ENCODE measurements at places on chromosomes 5 and 9.

GRCh38 chr9:80899208-80899607 is 790.1 kb downstream of the TLE1 start:
- DNase-seq = no peak

- DNase-seq = no peak
Measured at GRCh38 chr5:166251786-166252185, 2039.7 kb upstream of the WWC1 start.

DNA sequence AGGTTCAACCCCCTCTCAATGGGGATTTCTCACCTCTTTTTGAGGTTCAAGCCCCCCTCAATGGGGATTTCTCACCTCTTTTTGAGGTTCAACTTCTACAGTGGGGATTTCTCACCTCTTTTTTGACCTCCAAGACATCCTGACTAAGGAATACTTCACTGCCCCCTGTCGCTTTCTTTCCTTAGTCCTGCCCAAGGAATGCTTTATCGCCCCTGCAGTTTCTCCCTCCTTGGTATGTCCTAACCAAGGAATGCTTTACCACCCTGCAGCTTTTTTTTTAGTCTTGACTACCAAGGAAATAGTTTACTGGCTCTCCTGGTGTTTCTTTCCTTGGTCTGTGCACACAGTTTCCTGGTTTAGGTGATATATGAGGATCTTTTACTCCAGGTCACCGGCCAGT is 9.6 kb upstream of the IRGM start:
- no peak for DNase-seq

DNA sequence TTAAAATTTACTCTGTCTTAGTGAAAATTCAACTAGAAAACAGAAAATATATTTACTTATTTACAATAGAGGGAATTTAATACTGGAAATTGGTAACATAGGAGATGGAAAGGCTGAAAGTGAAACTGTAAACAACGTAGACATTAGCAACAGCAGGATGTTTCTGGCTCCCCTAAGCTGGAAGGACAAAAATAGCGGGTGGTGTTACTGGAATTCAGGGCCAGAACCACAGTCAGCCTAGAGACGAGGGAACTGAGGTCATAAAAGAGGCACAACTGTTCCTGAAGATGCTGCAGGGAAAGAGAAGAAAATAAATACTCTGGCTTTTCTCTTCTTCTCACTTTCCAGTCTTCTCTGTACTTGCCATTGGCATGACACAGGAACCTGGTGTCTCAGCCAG is 80.4 kb upstream of the NIPBL start:
- DNase-seq = no peak

- no peak for DNase-seq
Measured at GRCh38 chr5:74916831-74917710, 50.9 kb upstream of the FAM169A start.

- DNase-seq = no peak
Measured at GRCh38 chr5:175166026-175166425, 278.0 kb downstream of the DRD1 start.

DNA sequence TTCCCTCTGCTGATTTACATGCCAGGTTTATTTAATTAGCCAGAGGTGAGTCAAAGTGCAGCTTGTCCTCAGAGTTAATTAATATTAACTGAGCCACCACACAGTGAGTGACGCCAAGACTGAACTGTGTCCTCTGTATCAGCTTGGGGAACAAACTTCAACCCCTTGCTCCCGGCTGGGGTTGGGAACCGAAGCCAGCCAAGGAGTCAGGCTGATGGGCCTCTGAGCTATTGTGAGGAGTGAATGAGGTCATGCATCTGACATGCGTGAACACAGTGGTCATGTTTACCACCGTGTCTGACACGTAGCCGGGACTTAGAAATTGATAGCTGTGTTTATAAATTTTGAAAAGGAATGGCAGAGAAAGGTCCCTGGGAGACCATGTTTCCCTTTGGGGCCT is 17.1 kb downstream of the IGIP start:
- DNase-seq = no peak

- DNase-seq = no peak
Measured at GRCh38 chr9:111274737-111275136, 55.3 kb downstream of the OR2K2 start.

DNA sequence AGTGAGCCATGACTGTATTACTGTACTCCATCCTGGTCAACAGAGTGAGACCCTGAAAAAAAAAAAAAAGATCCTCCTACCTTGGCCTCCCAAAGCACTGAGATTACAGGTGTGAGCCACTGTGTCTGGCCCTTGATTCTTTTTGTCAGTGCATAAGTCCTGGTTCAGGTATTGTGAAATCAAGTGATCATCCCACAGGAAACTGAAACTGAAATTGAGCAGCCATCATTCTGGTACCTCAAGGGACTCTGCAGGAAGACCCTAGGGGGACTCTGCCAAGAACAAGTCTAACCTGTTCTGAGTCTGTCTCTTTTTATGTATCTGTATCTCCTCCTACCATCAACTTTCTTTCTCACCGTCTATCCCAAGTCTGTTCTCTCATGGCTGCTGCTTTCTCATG is 1.9 kb upstream of the DCAF10 start:
- no peak for DNase-seq

GRCh38 chr5:78353520-78353919 is 6.9 kb upstream of the SCAMP1 start:
- DNase-seq = no peak

DNA sequence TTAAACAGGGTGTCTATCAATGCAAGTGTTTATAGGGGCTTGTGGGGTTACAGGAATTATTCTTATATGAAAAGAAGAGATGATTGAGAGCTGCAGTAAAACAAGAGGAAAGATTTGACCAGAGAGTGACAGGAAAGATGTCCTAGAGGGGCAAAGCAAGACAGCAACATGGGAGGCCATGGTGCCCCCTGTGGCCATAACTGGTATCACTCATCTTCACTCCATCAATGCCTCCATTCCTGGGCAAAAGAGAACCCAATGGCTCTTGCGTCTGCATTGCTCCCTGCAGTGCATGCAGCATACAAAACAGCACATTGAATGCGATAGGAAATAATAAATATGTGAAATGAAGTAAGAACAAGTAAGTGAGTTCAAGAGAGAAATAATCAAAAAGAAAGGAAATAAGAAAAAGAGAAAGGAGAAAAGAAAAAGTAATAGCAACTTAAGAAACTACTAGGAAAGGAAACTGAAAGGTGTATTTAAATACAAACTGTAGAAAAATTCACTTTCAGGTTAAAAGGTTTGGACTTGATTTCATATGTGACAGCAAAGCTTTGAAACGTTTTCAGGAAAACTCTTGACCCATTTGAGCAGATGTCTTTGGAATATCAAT is 206.6 kb downstream of the SEMA5A start:
- no peak for DNase-seq

DNA sequence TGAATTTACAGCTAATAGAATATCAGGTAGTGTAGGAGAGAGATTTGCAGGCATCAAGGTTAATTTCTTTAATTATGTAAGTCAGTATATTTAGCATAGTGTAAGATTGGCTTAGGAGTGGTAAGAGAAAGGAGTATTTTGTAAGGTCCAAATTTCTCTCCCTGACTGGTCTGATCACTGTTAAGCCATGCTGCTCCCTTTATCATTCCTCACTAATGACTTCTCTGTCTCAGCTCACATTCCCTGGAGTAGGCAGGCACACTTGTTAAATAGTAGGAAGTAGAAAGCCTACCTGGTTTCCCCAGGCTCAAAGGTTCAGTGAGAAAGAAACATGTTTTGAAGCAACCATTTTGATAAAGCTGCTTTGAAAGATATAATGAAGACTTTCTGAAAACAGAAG is 90.7 kb downstream of the SMIM15 start:
- no peak for DNase-seq

GRCh38 chr5:172545291-172545801 is 91.0 kb upstream of the SH3PXD2B start:
- DNase-seq = no peak

- DNase-seq = no peak
Measured at GRCh38 chr9:71966601-71967000, 55.2 kb downstream of the C9orf85 start.

DNA sequence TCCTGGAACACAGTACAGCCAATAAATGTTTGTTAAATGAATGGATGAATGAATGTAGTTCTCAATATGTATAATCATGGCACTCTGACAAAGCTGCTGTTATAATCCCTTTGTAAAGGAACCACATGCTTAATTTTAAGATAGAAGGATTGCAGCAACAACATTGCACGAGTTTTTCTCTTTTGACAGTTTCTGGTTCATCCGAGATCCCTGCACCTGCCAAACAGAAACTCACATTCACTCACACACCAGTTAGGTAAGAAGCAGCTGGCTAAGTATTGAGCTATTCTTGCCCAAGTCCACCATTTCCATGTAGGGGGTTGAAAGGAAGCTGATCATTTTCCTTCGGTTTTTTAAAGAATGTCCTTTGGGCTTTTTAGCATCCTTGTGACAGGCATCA is 133.7 kb upstream of the MAP1B start:
- no peak for DNase-seq

GRCh38 chr5:15008476-15008875 is 136.9 kb upstream of the ANKH start:
- peak; percentile 88 for DNase-seq

DNA sequence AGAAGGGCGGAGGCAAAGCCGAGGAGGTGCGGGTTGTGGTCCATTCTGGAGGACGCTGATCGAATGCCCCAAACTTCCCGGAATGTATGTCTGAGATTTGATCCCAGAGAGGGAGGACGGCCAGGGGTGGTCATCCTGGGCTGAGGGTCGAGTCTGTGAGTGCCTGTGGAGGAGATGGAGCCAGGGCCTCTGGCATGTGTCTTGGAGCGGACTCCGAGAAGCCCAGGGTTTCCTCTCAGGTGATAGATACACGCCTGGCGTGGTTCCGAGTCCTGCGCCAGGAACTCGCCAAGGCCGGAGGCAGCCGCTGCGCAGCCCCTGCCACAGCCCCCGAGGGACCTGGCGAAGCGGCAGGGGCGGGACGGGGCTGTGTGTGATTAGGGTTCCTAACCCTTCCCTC is 363 bp downstream of the ZNF454 start:
- DNase-seq = peak; percentile 53

GRCh38 chr5:34009610-34010009 is 1.8 kb upstream of the AMACR start:
- DNase-seq = no peak

GRCh38 chr5:133839721-133840120 is 128.7 kb downstream of the C5orf15 start:
- DNase-seq = no peak

- DNase-seq = peak; percentile 79
Measured at GRCh38 chr5:154850255-154851062, at the start of gene FAXDC2. FAXDC2 (minus strand) TSS chr5:154850603; CDS start chr5:154838178, 12,425 bp downstream.

- DNase-seq = no peak
Measured at GRCh38 chr9:87233899-87234455, 263.7 kb upstream of the DAPK1 start.

DNA sequence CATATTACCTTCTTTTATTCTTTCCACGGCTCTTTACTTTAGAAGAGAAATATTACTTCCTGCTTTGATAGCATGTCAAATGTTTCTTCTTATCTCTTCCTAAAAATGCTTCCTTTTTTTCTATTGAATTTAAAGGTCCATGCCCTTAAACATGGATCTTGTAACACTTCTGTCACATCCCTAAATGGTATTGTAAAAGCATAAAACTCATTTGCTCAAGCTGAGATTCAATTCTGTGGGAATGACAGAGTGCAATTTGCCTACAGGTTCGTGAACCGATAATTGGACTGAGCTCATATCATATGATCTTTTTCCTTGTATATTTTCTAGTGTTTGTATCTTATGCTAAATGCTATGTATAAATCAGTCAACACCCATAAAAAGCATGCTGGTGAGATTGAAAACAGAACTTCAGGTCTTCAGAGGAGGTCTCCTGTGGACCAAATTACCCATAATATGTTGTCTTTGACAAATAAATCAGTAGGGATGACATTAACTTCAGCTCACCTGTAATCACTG is 429.3 kb downstream of the TMEM232 start:
- DNase-seq = no peak

DNA sequence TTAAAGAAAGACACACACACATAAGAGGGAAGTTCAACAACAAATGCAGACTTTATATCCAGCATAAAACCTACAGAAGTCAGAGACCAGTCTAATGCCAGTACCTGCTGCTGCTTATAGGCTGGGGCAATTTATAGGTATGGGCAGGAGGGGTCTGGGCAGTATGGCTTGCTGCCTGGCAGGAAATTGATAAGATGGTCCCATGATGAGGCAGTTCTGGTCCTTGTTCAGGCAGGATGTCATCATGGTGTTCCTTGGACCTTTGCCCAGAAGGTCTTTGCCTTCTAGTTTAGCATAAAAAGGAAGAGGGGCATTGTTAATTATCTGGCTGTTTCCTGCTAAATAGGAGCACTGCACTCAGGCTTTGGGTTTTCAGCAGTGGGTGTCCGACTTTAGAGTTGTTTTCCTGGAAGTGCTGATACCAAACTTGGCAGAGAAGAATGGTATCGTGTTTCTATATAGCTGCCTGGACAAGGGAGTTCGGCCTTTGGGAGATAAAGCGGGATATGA is 10.4 kb upstream of the PDCD1LG2 start:
- no peak for DNase-seq

DNA sequence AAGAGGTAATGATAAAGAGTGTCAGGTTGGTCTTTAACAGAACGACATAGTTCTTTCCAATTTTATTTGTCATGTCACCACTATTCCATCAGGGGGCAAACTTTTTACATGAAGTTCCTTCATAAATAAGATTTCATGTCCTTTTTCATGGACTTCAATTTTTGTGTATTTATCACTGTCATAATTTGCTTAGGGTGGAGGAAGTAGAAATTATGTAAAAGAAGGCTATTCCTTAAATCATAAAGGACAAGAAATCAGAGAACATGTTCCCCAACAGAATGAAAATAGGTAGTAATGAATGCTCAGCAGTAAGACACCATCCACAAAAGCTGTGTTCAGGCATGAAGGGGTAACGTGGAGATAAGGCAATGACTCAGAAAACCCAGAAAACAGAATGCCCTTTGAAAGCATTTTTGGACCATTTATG is 72.7 kb downstream of the ZFAND5 start:
- DNase-seq = no peak

- DNase-seq = no peak
Measured at GRCh38 chr5:151591144-151591819, at the start of gene FAT2. FAT2 (minus strand) TSS chr5:151591331; CDS start chr5:151568931, 22,400 bp downstream.

DNA sequence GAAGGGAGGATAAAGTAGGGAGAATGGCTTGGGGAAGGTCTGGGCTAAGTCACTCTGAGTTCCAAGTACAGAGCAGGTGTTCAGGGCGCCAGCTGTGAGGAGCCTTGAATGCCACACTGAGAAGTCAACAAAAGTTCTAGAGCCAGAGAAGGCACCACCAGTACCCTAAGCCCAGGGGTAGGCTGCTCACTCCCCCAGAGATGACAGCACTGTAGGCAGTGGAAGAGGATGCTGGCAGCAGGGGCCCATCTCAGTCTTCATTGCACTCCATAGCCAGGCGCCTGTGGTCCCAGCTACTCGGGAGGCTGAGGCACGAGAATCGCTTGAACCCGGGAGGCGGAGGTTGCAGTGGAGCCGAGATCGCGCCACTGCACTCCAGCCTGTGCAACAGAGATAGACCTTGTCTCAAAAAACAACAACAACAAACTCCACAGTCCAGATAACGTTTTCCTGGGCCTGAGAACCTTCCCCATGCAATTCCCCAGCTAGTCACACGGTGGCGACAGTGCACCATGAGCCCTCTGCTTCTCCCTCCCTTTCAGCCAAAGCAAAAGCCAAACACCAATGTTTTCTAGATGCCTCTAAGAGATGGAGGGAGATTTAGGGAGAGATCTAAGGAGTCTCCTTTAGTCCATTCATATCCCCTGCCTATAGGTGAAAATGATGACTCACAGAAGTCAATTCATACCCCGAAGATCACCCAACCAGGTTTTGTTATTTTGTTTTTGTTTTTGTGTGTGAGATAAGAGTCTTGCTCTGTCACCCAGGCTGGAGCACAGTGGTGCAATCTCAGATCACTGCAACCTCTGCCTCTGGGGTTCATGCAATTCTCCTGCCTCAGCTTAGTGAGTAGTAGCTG is 19.8 kb upstream of the NSD1 start:
- peak; percentile 84 for DNase-seq

All from left ventricle myocardium superior (tissue), 1 donor.